ENCODE measurements at places on chromosomes 2 and 18. TPM values are rescaled to one million over a fixed set of nuclear protein-coding genes. Genes with fewer than 3 reads are reported as not detected.
A peak's percentile ranks its signal among the peaks of the same experiment; 100 is the strongest.

DNA sequence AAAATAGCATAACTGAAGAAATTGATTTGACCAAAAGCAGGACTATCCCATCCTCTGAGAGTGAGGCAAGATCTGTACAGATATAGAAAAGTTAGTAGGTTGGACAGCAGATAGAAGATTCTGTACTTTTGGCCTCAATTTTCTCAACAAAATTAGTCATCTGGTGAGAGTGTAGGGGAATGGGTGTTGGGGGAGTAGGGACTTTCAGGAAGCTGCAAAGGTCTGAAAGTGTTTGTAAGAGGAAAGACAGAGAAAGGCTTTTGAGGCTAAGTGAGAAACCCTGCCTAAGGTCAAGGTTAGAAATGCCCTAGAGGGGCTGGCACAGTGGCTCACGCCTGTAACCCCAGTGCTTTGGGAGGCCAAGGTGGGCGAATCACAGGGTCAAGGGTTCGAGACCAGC is 40.3 kb downstream of the DAPL1 start:
- H3K27me3 ChIP-seq = no peaks in the 10 kb centered on the region
- H3K36me3 ChIP-seq = no peaks in the 10 kb centered on the region
- no peak for DNase-seq

- peak overlapping the region; percentile 34 for H3K27ac ChIP-seq
- peak; percentile 75 for DNase-seq
- peaks cover 40% of the 10 kb centered on the region for H3K4me1 ChIP-seq
- H3K27me3 ChIP-seq = no peaks in the 10 kb centered on the region
- peaks cover 3% of the 10 kb centered on the region for H3K36me3 ChIP-seq
These were observed 50.6 kb downstream of the PARD6G start for GRCh38 chr18:80196528-80197320.

- DNase-seq = no peak
- H3K27me3 ChIP-seq = no peaks in the 10 kb centered on the region
- H3K27ac ChIP-seq = no peak overlapping the region
- H3K4me3 ChIP-seq = no peak overlapping the region
- H3K4me1 ChIP-seq = peaks cover 9% of the 10 kb centered on the region
These were observed 86.8 kb downstream of the PRPF40A start for GRCh38 chr2:152630466-152630865.

DNA sequence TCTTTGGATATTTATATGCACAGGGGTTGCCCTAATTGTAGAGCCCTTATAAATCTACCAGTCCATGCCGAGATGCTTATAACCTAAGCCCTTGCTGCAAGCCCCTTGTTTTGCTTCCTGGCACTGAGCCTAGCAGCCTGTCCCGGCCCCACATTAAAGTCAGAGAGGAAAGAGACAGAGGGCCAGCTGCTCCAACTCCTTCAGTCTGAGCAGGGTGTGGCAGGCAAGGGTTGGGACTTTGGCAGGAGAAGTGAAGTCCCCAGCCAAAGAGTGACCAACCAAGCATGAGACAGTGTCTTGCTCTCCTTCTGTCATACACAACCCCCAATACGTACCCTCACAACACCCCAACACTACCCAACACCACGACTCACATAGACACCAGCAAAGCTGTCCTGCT is 54.7 kb upstream of the FZD7 start:
- no peaks in the 10 kb centered on the region for H3K27me3 ChIP-seq
- H3K27ac ChIP-seq = no peak overlapping the region
- H3K36me3 ChIP-seq = no peaks in the 10 kb centered on the region
- DNase-seq = peak; percentile 76
- peaks cover 2% of the 10 kb centered on the region for H3K4me1 ChIP-seq
- no peak overlapping the region for H3K4me3 ChIP-seq

DNA sequence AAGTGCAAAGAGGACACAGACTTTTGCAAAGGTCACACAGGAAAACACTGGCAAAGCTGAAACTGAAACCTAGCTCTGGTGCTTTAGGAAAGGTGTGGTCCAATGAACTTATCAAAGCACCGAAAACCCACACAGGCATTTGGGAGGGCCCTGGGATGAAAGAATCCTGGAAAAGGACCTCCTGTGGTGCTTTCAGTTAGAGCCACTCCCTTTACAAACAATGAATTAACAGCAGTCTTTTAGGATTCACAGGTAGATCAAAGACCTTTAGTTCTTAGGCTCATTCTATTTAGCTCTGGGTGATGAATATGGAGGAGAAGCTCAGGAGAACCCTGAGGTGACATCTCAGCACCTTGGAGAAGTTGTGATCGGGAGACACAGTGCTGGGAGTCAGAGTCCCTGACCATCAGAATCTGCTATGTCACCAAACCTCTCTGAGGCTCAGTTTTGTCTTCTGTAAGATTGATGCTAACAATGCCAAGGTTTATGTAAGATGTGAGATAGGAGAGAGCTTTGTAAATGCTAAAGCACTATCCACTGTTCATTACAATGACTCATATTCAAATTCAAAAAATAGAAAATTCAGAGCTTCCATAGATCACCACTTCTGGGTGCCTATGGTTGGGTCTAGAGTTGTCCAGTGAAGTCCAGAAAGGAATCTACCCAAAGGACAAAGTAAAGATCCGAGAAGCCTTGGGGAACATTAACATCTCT is 39.3 kb downstream of the VSNL1 start:
- no peak for DNase-seq
- no peaks in the 10 kb centered on the region for H3K4me1 ChIP-seq
- no peaks in the 10 kb centered on the region for H3K36me3 ChIP-seq

- no peak overlapping the region for H3K4me3 ChIP-seq
- DNase-seq = no peak
- H3K27ac ChIP-seq = no peak overlapping the region
- no peaks in the 10 kb centered on the region for H3K27me3 ChIP-seq
These were observed 142.4 kb upstream of the ALPP start for GRCh38 chr2:232236200-232236599.

- DNase-seq = no peak
- no peaks in the 10 kb centered on the region for H3K4me1 ChIP-seq
- no peaks in the 10 kb centered on the region for H3K36me3 ChIP-seq
- no peak overlapping the region for H3K27ac ChIP-seq
- no peaks in the 10 kb centered on the region for H3K27me3 ChIP-seq
These were observed 1.3 kb upstream of the CXCR1 start for GRCh38 chr2:218168016-218168415.

LGALSL gene
- 30.3 TPM for total RNA-seq

MOB1A gene
- 88.4 TPM for total RNA-seq

GNAL gene
- total RNA-seq = 3.7 TPM

DNA sequence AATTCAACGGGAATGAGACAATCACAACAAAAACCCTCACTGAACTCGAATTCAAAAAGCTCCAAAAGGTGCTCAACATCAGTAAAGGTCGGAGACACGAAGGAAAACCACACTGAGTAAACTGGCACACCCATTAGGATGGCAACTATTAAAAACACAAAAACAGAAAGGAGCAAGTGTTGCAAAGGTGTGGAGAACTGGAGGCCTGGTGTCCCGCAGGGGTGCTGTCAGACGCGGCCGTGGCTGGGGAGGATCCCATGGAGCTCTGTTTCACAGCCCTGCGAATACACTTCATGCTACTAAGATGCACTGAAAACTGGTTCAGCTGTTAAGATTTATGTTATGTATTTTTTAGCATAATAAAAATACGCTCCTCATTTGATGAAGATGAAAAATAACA is 730.6 kb downstream of the GALR1 start:
- H3K4me1 ChIP-seq = no peaks in the 10 kb centered on the region
- no peak for DNase-seq
- H3K36me3 ChIP-seq = no peaks in the 10 kb centered on the region
- no peaks in the 10 kb centered on the region for H3K27me3 ChIP-seq
- H3K4me3 ChIP-seq = no peak overlapping the region
- H3K27ac ChIP-seq = no peak overlapping the region

GRCh38 chr2:226874749-226875148 is 38.9 kb downstream of the RHBDD1 start:
- H3K4me3 ChIP-seq = no peak overlapping the region
- peaks cover 2% of the 10 kb centered on the region for H3K36me3 ChIP-seq
- H3K4me1 ChIP-seq = no peaks in the 10 kb centered on the region
- H3K27me3 ChIP-seq = no peaks in the 10 kb centered on the region
